ENCODE measurements at places on chromosomes 13 and 19. TPM values are rescaled to one million over a fixed set of nuclear protein-coding genes. Genes with fewer than 3 reads are reported as not detected.

KIR2DL4 gene
- not detected for total RNA-seq

STK24 gene
- 136 TPM for total RNA-seq

GRCh38 chr13:99691552-99691951, 190.3 kb downstream of the TM9SF2 start:
- no peak overlapping the region for H3K27ac ChIP-seq
- H3K4me3 ChIP-seq, result no peak overlapping the region
- no peak for DNase-seq
- H3K36me3 ChIP-seq, result no peaks in the 10 kb centered on the region

- peak; percentile 53 for DNase-seq
- H3K36me3 ChIP-seq, result peaks cover 41% of the 10 kb centered on the region
- H3K4me1 ChIP-seq, result peaks cover 78% of the 10 kb centered on the region
- no peak overlapping the region for H3K27ac ChIP-seq
- H3K27me3 ChIP-seq, result no peaks in the 10 kb centered on the region
These were observed 20.0 kb upstream of the GPR18 start for GRCh38 chr13:99278200-99278599.

- no peaks in the 10 kb centered on the region for H3K4me1 ChIP-seq
- H3K36me3 ChIP-seq, result no peaks in the 10 kb centered on the region
- DNase-seq, result no peak
These were observed 1187.0 kb upstream of the SLC10A2 start for GRCh38 chr13:104253063-104253680.

GRCh38 chr19:32881766-32882165, 12.2 kb upstream of the SLC7A9 start:
- no peaks in the 10 kb centered on the region for H3K27me3 ChIP-seq
- DNase-seq, result no peak
- no peak overlapping the region for H3K27ac ChIP-seq
- H3K4me3 ChIP-seq, result no peak overlapping the region
- H3K36me3 ChIP-seq, result no peaks in the 10 kb centered on the region

DNA sequence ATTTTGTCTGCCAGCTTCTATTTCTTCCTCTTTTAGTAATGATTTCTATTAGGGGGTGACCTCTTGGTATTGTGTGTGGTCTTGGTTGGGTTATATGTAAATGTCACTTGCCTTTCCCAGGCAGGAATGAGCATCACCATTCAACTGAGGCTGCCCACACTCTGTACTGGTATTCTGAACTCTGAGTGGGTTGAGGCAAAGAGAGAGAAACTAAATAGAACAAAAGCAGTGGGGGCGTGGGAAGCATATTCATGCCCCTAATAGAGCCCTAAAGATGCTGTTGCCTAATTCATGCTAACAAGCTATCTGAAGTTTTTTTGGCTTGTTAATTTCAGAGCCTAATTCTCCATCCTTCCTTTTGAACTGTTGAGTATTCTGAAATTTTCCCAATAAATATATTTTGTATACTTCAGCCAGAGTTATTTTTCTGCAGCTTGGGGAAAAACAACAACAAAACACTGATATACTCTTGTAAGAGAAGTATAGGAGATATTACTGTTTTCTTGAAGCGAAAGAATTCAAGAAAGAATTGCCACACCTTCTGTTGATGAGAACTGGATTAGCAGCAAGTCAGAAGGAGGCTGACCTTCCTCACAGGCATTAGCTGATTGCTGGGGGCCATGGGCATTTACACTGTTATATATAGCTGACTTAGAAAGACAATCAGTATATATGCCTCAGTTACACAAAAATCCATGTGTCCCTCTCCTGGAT, 315.8 kb upstream of the KLF12 start:
- no peak overlapping the region for H3K27ac ChIP-seq
- no peak for DNase-seq
- H3K4me3 ChIP-seq, result no peak overlapping the region
- H3K4me1 ChIP-seq, result no peaks in the 10 kb centered on the region

- no peak overlapping the region for H3K4me3 ChIP-seq
- no peaks in the 10 kb centered on the region for H3K27me3 ChIP-seq
- no peak overlapping the region for H3K27ac ChIP-seq
- H3K4me1 ChIP-seq, result no peaks in the 10 kb centered on the region
- peak; percentile 72 for DNase-seq
These were observed 7.9 kb downstream of the DCAF15 start for GRCh38 chr19:13959962-13960862.

- no peaks in the 10 kb centered on the region for H3K4me1 ChIP-seq
- peaks cover 9% of the 10 kb centered on the region for H3K27me3 ChIP-seq
- no peaks in the 10 kb centered on the region for H3K36me3 ChIP-seq
- DNase-seq, result no peak
- no peak overlapping the region for H3K4me3 ChIP-seq
These were observed 187.8 kb downstream of the LHFPL6 start for GRCh38 chr13:39415008-39415802.

All from activated CD4-positive, alpha-beta T cell treated with anti-CD3 and anti-CD28 coated beads, Interleukin-2, amount 10 ng/mL, durations not matched to agents 24 days and 14 days (primary cell).